Gastroesophageal sphincter (tissue), 4 donors: ENCODE measurements at places on chromosomes 7 and 10.

DNA sequence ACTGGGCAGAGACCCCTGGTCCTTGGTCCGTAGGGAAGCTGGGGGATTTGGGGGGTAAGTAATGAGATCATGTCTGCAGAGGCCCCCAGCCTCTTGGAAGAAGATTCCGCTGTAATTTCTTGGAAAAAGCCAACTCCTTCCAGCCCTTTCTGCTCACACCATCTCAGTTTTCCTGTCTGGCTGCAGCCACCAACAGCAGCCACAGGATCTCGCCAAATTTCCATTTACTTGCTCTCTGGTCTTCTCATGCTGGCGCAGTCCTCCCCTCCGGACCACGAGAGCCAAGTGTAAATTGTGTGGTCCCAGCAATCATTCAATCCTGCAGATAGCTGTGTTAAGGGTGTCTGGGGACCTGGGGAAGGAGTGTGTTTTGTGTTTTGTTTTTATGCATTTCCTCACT lies 49.6 kb downstream of the ASB13 start:
- ATAC-seq, result peak; percentile 12

DNA sequence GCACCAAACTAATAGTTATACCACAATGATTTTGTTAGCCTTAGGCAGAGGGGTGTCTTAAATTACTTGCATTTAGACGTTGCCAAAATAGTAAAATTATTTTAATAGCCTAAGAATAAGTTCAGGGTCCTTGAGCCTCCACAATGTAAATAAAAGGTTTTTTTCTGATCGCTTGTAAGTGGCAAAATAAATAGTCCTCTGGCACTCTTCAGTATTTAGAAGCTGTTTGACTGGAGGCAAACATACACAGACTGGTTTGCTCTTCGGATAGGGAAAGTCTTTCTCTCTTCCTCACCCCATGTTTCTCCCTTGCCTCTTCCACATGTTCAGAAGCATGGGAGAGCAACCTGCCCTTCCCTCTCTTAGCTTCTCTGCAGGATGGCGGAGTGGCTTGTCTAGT lies 49.5 kb upstream of the FAM180A start:
- ATAC-seq, result no peak

- no peak for ATAC-seq
Measured at GRCh38 chr10:114073395-114074186, 29.9 kb downstream of the ADRB1 start.

GRCh38 chr10:282294-283139 lies 147.3 kb downstream of the ZMYND11 start:
- no peak for ATAC-seq

- no peak for ATAC-seq
Measured at GRCh38 chr7:95309951-95310350, 14.4 kb downstream of the PON1 start.

DNA sequence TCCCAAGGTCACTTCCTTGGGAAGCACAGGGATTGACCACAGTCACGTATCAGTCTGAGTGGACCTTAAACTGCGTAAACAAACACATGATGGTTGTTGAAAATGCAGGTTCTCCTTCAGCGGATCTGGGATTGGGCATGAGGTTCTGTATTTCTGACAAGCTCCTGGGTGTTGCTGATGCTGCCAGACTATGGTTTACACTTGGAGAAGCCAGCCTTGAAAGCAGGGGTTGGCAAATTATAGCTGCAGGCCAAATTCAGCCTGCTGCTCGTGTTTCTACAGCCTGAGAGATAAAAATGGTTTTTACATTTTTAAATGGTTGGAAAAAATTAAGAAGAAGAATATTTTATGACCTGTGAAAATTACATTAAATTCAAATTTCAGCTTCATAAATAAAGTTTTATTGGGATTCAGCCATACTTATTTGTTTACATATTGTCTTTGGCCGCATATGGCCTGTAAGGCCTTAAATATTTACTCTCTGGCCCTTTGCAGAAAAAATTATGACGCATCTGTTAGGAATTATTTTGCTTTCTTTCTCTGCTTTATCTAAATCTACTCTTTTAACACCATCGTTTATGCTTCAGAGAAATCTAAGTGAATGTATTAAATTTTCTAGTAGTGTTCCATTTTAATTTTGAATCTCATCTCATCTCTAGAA lies 109.6 kb downstream of the SH2D4B start:
- ATAC-seq, result no peak

DNA sequence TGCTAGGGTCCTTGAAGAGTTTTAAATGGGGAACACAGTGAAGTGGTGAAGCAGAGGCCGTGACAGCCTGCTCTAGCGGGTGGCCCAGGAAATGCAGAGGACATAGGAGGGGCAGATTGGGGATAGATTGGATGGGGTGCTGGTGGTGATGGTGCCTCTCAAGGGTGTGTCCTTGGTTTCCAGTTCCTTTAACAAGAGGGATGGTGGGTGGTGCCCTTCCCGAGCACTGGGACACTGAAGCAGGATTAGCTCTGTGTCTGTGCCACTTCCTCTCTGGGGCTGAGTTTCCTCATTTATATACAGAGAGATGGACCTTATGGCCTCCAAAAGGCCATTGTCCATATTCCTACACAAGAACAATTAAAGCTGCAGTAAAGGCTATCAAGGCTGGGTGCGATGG lies 285.5 kb downstream of the TCF7L2 start:
- no peak for ATAC-seq
